ENCODE measurements at places on chromosomes 2 and 18.

DNA sequence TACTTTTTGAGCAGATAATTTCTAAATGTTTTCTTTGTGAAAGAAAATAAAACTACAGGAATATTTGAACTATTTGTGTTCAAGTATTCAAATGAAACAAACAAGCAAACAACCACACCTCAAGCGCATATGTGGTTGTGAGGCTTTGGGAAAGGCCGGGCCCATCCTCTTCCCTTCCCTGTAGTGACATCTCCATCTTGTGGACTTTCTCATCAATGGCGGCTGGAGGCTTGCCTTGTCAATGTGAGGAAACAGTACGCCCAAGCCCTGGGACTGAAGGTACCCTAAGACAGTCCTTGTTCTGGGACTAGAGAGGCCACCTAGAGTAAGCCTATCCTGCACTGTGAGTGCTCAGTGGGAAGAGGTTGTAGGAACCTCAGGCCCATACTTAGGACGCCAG, 166.8 kb downstream of the TPGS2 start:
- DNase-seq = no peak

DNA sequence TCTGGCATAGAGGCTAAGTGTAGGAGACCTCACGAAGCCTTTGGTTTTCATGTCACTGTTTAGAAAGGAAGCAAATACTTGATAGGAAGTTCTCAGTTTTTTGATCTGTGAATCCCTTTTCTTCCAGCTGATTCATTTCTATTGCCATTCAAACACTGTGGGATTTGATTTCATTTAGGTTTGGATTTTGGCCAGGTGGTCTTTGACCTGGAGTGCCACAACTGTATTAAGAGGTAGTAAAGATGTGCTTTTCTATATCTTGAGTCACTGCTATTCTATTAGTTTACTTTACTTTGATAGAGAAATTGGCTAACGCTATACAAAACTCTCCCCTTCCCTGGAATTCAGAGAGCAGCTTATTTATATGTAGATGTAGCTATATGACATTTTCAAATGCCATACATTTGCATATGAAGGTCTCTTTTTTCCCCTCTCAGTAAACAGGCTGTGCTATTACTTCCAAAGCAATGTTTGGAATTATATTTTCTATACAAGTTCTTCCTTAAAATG, 132.4 kb upstream of the CAVIN2 start:
- no peak for DNase-seq

- DNase-seq = peak; percentile 89
Observed at GRCh38 chr2:96138179-96139145, at the start of gene ASTL. ASTL (minus strand) TSS chr2:96138502; CDS start chr2:96138436, 66 bp downstream.

DNA sequence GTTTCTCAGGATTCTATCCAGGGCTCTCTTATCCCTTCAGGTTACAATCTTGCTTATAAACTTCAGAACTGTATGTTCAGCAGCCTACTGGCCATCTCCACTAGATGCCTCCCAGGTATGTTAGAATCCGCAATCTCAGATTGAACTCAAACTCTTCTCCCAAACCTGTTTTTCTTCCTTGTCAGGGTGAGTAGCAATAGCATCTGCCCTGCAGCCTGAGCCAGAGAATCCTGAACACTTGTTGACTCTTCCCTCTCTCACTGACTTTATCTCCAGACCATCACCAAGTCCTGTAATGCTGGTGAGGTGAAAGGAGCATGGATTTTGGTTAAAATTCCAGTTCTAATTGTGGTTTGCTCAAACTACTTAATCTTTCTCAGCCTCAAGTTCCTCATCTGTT, 82.6 kb upstream of the ALPP start:
- no peak for DNase-seq

GRCh38 chr2:136281281-136282114, 163.5 kb upstream of the CXCR4 start:
- peak; percentile 80 for DNase-seq

GRCh38 chr18:77248873-77249568, 627 bp upstream of the GALR1 start:
- no peak for DNase-seq

DNA sequence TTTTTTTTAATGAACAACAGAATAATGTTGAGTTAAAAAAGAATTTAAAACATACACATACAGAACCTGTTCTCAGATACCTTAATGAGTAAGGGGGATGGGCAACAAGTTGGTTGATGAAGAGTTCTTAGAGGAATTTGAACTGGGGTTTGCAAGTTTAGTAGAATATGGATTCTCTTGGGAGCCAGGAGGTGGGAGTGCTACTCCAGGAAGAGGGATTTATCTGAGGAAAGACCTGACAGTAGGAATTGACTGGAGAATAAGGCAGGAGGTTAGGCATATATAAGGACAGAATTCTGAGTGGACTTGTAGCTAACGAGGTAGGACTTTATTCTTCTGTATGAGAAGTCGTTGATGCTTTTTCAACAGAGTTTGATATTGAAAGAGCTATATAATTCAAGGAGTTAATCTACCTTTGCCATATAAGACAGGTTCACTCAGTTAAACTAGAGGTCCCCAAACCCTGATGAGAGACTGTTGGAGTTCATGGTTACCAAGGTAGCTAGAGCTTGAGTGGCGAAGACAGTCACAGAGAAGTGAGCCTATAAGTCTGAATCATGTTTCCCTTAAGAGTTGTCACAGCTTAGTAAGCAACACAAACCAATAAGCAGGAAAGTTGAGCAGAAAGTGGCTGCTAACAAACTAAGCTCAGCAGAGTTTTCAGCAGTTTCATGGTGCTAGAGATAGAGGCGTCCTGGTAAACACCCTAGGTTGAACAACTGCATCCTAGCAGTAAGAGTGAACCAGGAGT, 88.2 kb downstream of the NCOA1 start:
- no peak for DNase-seq

DNA sequence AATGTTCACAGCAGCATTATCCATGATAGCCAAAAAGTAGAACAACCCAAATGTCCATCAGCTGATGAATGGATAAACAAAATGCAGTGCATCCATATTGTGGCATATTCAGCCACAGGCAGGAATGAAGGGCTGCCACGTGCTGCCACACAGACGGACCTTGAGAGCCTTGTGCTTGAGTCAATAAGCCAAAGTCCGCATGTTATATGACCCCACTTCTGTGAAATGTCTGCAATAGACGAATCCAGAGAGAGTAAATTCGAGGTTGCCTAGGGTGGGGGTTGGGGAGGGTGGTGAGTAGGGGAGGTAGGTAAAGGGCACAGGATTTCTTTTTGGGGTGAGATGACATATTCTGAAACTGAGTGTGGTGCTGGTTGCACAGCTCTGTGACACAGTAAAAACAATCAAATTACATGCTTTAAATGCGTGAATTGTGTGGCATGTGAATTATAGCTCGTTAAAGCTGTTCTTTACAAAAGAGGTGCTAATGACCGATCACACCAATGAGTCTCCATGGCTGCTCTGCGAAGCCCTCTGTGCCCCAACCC, 38.9 kb upstream of the LDLRAD4 start:
- no peak for DNase-seq

- DNase-seq = no peak
Observed at GRCh38 chr2:111231532-111232252, 111.0 kb downstream of the BCL2L11 start.

- no peak for DNase-seq
Observed at GRCh38 chr2:46058140-46058539, 239.1 kb upstream of the EPAS1 start.

- peak; percentile 29 for DNase-seq
Observed at GRCh38 chr18:5238371-5238976, 41.4 kb upstream of the AKAIN1 start.

DNA sequence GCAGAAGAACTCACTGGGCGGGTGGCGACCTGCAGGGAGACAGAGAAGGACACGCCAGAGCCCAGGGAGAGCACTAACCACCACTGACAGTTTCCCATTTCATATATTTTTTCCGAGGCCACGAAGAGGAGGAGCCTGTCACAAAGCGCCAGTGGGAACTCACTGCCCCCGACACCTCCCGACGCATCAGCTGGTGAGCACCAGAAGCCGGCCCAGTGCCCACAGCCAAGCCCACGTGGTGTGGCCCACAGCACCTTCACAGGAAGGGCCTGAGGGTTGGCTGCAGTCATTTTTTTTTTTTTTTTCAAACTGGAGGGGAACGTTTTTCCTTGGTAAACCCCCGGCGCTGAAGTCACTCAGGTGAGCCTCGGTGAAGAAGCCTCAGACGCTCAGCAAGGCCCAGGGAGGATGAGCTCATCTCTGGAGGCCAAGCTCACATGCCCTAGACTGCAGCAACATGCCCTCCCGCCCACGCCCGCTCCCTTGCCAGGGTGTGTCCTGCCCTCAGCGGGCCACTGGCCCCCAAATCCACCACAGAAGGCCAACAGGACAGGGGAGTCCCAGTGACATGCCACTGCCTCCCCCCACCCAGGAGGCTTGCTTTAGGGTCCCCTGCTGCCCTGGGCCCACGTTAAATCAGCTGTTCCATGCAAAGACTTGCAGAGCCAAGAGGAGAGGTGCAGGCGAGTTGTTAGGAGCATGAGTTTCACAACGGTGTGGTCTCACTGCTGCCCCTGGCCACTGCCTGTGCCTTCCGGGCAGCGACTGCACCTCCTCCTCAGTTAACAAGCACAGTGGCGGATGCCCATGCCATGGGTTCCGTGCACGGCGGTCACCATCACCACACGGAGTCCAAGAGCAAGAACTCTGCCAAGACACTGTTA, 68.1 kb downstream of the PARD6G start:
- DNase-seq = no peak

- DNase-seq = no peak
Observed at GRCh38 chr18:37422116-37422515, 143.5 kb downstream of the CELF4 start.

DNA sequence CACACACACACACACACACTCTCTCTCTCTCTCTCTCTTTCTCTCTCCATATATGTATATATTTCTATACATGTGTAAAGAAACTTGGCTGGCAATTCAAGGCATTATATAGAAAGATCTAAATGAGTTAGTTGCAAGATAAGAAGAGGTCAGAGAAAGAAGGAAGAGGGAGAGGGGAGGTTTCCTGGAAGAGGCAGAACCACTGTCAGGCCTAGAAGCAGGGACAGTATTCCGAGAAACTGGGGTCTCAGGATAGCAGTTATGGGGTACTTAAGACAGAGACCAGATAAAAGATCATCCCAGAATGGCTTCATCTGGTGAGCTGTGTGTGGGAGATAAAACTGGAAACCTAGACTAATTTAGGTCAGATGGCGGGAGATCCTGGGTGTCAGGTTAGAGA, 180.8 kb downstream of the CAMKMT start:
- DNase-seq = no peak
